ENCODE measurements at places on chromosomes 7 and 10.
A peak's percentile ranks its signal among the peaks of the same experiment; 100 is the strongest.

DNA sequence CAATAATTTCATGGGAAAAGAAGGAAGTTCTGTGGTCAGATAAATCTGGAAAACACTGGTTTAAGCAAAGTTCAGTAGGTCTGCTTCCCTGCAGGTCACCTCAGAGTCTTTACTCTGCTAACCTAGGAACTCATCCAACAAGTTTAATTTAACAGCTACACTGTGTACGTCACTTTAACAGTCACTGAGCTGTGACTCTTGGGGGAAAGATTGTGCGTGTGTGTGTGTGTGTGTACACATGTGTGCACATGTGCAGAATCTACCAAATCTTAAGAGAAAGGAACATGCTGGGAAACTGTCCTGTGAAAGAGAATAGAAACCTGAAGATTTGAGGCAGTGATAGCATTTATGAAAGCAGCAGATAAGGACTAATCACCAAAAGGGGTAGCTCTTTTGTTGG is 62.6 kb downstream of the IKZF1 start:
- no peak for DNase-seq

- DNase-seq, result peak; percentile 60
Observed at GRCh38 chr10:124289851-124290795, 128.6 kb downstream of the OAT start.

- no peak for DNase-seq
Observed at GRCh38 chr10:47206449-47207280, 93.3 kb upstream of the GDF10 start.

- no peak for DNase-seq
Observed at GRCh38 chr10:125559210-125559609, 123.8 kb downstream of the TEX36 start.

DNA sequence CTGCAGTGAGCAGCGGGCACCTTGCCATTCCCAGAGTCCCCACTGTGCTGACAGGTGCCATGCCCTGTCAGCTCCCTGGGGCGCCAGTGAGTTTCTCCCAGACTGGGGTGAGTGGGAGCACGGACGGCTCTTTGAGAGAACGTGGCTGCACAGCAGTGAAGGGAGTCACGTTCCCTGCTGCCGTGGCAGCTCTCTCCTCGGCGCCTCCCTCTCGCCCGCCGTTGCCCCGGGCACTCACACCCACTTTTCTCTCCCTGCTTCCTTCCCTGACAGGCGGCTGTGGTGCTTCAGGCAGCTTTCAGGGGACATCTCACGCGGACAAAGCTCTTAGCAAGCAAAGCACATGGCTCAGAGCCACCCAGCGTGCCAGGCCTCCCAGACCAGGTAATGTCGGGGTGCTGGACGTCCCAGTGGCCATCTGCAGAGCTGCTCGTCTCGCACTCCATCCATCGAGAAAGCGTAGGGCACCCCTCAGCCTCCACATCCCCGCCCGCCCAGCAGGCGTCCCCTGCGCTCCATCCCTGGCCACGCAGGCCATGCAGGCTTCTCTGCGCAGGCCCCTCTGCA is 27.1 kb upstream of the TTYH3 start:
- no peak for DNase-seq

DNA sequence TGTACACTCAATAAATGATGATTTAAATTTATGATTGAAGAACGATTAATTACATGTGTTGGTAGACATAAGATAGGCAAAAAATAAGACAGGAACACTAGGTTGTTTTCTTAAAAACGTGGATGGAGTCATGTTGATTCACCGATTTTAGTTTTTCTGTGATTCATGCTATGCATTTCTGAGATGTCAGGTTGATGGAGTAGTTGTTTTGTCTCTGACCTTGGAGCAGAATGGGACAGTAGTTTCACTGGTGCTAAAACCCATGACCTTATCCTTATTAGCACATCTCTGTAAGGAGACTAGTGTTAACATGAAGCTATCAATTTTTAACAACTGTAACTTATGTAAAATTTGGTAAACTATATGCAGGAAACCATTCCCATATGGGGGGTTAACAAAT is 611.6 kb upstream of the FZD8 start:
- DNase-seq, result no peak

GRCh38 chr10:37934791-37935190 is 41.7 kb downstream of the ZNF25 start:
- no peak for DNase-seq

DNA sequence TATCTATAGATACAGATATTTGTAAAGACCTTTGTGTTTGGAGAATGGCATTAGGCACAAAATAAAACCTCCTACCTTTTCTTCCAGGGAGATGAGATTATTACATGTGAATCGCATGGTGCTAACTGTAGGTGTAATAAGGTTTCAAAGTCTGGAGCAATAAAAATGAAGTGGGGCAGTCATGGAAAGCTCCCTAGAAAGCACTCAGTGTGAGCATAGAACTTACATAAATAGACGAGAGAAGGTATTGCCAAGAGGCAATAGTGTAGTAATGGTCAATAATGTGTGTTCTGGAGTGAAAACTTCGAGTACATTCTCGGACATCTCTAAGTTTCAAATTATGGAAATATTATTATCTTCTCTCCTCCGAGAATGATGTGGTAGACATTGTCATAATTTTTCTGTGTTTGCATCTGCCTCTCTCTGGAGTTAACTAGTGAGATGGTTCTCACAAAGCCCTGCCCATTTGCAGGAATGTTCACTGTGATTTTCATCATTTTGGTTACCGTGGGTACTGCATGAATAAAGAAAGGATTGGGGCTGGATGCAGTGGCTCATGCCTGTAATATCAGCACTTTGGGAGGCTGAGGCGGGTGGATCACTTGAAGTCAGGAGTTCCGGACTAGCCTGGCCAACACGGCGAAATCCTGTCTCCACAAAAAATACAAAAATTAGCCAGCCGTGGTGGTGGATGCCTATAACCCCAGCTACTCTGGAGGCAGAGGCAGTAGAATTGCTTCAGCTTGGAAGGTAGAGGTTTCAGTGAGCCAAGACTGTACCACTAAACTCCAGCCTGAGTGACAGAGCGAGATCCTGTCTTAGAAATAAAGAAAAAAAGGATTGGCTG is 10.6 kb downstream of the VIM start:
- no peak for DNase-seq

GRCh38 chr10:118970770-118971169 is 58.7 kb upstream of the NANOS1 start:
- DNase-seq, result no peak

DNA sequence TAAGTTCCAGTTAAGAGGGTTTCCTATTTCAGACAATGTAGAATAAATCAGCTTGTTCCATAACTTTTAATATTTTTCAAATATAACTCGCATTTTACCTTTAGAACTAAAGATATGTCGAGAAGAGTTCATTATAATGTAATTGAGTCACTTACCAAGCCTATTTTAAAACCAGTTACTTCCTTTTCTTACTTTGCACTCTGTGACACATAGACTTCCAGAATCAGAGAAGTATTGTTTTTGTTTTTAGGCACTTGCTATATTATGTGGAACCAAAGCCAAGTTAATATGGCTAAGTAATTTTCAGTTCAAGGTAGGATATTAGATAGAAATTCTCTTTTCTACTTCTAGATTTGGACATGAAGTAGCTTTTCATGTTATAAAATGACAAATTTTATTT is 182.7 kb upstream of the PRPS1L1 start:
- no peak for DNase-seq

Measured in GM20000 (cell line).